ENCODE measurements at places on chromosomes 5 and 9.

- DNase-seq, result no peak
Observed at GRCh38 chr5:87132696-87133095, 135.0 kb upstream of the RASA1 start.

DNA sequence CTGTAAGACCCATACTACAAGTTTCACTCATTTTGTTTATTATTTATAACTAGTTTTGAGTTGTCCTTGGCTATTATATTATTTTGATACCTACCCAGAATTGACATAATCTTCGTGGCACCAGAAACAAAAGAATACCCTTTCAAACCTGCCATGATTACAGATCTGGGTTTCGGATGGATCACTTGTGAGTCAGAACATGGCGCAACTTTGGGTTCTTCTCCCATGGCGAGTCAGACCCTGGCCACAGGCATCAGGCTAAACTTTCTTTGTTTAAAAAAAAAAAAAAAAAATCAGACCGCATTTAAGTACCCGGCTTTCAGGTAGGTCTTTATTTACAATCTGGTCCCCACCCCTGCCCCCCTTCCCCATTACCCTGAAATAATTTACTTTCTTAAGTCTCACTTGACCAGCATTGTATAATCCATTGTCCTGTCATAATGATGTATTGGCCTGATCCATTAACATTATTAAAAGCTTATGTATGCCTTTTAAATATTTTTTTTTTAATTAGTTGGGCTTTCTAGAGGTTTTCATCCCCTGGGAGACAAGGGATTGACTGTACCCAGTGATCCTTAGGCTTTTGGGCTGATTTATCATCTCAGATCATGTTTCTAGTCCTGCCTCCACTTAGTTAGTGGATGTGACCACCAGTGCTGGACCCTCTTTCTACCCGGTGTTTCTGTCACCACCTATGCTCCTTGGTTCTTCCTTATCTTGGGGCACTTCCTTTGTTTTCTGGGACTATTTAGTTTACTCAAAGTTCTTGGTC, 43.9 kb downstream of the F2RL2 start:
- DNase-seq, result no peak

GRCh38 chr9:126763130-126763764, 41.6 kb upstream of the ZBTB43 start:
- no peak for DNase-seq

DNA sequence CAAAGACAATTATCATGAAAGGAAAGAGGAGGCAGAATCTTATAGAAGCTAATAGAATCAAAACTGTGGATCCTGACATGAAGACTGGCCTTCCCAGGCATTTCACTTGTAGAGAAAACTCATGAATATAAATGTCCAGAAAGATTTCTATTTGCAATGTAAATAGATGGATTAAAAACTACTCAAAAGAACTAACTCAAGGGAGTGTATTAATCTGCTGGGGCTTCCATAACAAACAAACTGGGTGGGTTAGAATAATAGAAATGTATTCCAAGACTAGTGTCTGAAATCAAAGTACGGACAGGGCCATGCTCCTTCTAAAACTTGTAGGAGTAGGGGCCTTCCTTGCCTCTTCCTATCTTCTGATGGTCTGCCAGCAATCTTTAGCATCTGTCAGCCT, 267.4 kb downstream of the ADAMTSL1 start:
- no peak for DNase-seq

DNA sequence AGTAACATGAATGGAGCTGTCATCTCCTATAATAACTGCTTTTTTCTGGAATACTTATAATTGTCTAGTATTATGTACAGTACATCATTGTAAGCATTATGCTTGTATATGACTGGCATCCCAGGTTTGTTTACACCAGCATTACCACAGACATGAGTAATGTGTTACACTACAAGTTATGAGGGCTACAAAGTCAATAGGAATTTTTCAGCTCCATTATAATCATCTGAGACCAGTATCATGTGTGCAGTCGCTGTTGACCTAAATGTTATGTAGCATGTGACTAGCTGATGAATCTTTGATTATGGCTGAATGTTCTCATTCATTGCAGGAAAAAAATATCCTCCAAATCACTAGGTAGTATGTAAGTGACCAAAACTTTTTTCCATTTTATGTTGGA, 2.2 kb downstream of the ZCCHC9 start:
- no peak for DNase-seq

DNA sequence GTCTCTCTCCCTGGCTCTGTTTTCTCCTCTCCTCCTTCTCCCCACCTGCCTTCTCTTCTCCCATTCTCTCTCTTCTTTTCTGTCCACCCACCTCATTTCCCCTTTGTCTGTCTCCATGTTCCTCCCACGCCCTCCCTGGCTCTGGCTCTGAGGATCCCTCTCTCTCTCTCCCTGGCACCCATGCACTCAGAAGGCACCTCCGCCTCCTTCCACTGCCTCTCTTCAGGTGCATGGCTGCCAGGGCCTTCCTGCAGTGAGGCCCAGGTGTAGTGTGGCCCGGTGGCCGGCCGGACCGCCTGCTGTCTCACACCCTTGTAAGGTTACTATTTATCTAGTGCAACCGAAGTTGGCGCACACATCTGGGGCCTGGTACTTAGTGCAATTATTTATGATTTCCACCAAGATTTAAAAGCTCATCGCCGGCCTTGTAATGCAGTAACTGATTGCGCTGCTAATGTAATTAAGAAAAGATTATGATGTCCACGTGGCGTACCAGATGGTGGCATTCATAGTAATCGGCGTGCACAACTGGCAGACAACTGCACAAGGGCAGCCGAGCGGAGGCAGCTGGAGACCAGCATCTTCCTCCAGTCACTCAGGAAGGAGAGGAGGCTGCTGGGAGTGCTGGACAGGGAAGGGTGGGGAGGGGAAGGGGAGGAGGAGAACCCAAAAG, 50.4 kb upstream of the MVB12B start:
- DNase-seq, result no peak

DNA sequence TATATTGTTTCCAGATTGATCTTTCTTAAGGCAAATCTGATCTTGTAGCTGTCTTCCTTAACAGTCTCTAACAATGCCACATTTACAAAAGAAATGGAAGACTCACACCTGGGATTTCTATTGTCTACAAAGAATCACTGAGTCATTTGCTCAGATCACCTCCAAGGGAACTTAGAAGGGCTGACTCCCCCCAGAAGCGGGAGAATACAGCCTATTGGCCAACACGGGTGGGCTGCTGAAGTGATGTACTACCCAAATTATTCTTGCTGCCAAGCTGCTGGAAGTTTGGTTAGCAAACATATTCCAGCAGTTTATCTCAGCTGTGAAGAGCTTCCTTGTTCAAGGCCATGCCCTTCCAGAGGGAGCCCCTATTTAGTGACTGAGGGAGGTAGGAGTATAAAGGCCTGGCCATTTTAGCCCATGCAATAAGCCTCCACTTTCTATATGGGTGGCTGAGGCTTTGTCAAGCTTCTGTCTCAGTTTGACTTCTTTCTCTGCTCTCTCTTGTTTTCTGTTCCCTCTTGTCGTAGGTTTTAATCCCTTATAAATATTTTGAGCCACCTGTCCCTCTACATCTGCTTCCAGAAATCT, 379.4 kb downstream of the PRR16 start:
- DNase-seq, result no peak

DNA sequence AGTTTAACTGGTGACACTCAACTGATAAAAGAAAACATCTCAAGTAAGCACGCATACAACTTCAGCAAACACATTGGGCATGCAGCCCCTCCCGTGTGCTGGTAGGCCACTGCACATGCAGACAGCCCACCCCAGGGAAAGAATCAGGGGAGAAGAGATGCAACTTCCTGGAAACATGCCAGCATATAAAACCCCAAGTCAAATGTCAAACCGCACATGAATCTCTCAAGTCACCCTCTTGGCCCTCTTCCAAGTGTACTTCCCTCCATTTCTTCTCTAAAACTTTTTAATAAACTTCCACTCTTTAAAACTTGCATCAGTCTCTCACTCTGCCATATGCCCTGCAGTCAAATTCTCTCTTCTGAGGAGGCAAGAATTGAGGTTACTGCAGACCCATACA, 732.7 kb downstream of the SEMA5A start:
- no peak for DNase-seq
